Left kidney (tissue), 8 donors: ENCODE measurements at places on chromosomes 5 and 9. TPM values are rescaled to one million over a fixed set of nuclear protein-coding genes. Genes with fewer than 3 reads are reported as not detected.

RLN1 gene
- 0.52 TPM for polyA plus RNA-seq

BHMT2 gene
- 49.9 TPM for polyA plus RNA-seq

BTNL9 gene
- 10.7 TPM for polyA plus RNA-seq

PAM gene
- polyA plus RNA-seq, result 232 TPM

IL9 gene
- not detected for polyA plus RNA-seq
